ENCODE measurements at places on chromosomes 3 and 15. TPM values are rescaled to one million over a fixed set of nuclear protein-coding genes. Genes with fewer than 3 reads are reported as not detected.

DNA sequence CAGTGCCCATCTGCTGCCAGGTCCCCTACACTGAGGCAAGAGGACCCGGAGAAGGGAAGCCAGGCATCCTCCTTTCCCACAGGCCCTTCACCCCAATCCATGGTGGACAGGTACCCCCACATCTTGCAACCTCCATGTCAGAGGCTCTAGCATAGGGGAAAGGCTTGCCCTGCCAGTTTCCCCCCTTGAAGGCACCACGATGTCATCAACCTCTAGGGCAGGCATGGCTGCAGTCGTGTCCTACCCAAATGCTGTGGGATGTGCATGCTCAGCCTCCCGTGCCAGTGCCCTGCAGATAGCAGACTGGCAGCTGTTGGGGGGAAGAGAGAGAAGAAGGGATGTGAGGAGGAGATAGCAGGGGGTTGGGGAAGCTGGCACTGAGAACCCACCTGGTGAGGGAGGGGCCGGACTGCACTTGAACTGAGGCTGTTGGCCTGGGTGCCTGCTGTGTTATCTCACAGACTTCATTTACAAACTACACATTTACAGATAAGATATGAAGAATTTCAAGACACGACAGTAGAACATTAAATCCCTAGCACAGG, 197.5 kb downstream of the ADAMTS9 start:
- H3K27me3 ChIP-seq: peaks cover 56% of the 10 kb centered on the region
- no peak for DNase-seq
- no peaks in the 10 kb centered on the region for H3K36me3 ChIP-seq
- no peak overlapping the region for H3K4me3 ChIP-seq
- no peak overlapping the region for H3K27ac ChIP-seq
- no peaks in the 10 kb centered on the region for H3K4me1 ChIP-seq

The JAGN1 gene
- 21.8 TPM for total RNA-seq

GRCh38 chr3:143294188-143294587, 174.6 kb downstream of the CHST2 start:
- DNase-seq: no peak
- no peak overlapping the region for H3K4me3 ChIP-seq
- no peaks in the 10 kb centered on the region for H3K36me3 ChIP-seq
- H3K27me3 ChIP-seq: no peaks in the 10 kb centered on the region
- H3K27ac ChIP-seq: no peak overlapping the region

The KNG1 gene
- total RNA-seq: not detected

DNA sequence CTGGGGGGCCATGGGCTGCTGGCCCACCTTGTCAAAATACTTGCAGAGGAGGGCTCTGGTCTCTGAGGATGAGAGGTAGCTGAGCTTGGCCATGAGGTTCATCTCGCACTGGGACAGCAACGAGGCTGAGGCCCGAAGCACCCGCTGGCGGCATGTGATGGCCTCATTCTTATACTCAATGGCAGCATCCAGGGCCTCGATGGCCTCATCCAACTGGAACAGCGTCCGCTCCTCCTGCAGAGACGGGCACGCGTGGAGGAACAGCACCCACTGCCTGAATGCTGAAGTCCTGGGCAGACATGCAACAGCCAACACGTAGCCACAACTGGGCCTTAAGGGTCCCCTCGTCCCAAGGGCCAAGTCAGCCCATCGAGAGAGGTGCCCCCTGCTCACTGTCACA, 25.0 kb downstream of the KIF7 start:
- H3K4me3 ChIP-seq: no peak overlapping the region
- no peaks in the 10 kb centered on the region for H3K27me3 ChIP-seq
- peak; percentile 80 for DNase-seq
- peaks cover 78% of the 10 kb centered on the region for H3K36me3 ChIP-seq

GRCh38 chr15:68228143-68228970, 1.2 kb downstream of the CLN6 start:
- peak overlapping the region; percentile 66 for H3K27ac ChIP-seq
- H3K4me3 ChIP-seq: peak overlapping the region; percentile 80
- H3K4me1 ChIP-seq: peaks cover 19% of the 10 kb centered on the region
- H3K36me3 ChIP-seq: no peaks in the 10 kb centered on the region
- DNase-seq: peak; percentile 35

The ARIH1 gene
- 32.6 TPM for total RNA-seq

The CCR9 gene
- total RNA-seq: not detected

The FBXO40 gene
- not detected for total RNA-seq

GRCh38 chr15:87973501-87974215, 282.9 kb downstream of the NTRK3 start:
- no peaks in the 10 kb centered on the region for H3K27me3 ChIP-seq
- H3K4me3 ChIP-seq: no peak overlapping the region
- no peaks in the 10 kb centered on the region for H3K36me3 ChIP-seq
- DNase-seq: no peak
